CD4-positive, CD25-positive, alpha-beta regulatory T cell (primary cell): ENCODE measurements at places on chromosomes 6 and 20. TPM values are rescaled to one million over a fixed set of nuclear protein-coding genes. Genes with fewer than 3 reads are reported as not detected.

Gene ATF6B
- total RNA-seq, result 117 TPM

Gene SLC2A10
- not detected for total RNA-seq

Gene GTF3C6
- 39.9 TPM for total RNA-seq

Gene EYS
- not detected for total RNA-seq

Gene TPBG
- total RNA-seq, result not detected

Gene TFB1M
- 17.7 TPM for total RNA-seq

Gene ULBP3
- 1.3 TPM for total RNA-seq

Gene ENPP3
- 0.32 TPM for total RNA-seq

Gene MPIG6B
- total RNA-seq, result 10.8 TPM

DNA sequence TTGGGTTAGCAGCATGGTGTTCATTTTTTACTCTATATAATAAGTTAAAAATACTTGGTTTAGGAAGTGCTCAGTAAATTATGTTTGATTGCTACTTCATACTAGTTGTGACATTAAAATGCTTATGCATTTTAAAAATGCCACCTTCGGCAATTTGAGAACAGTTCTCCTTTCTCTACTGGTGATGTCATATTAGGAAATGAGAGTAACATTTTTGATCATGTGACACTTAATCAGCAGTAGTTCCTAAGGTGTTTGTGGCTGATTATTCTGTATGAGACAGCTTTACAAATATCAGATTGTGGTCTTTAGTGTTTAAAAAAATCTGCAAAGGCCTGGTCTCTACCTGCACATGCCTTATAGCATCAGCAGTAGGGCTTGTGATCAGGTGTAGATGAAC lies 4.4 kb downstream of the GZF1 start:
- DNase-seq, result peak; percentile 47

DNA sequence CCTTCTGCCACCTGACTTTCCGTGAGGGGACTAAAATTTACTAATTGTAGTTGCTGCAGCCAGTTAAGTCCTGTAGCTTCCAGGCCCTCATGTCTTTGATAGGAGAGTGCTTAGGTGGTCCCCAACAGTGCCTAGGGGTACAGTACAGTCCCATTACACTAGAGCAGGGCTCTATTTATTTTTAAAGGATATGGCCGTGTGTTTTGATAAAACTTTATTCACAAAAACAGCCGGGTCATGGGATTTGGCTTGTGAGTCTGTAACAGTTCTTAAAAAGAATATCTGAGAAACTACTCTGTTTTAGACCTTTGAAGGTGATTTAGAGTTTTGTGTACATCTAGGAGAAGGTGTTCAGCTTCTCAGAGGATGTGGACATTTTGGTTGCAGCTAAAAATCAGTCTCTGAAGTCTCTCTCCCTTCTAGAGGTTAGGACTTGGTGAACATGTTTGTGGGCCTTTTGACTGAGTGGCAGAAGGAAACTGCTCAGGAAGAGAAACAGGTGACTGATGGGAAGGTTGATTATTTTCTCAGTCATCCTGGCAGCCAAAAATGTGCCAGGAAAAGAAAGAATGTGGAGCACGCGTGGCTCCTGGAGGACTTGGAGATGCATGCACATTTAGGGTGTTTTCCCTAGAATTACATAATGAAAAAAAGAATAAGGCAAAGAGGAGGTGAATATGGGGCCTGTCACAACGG lies 57.4 kb downstream of the VAPB start:
- no peak for DNase-seq

GRCh38 chr20:50717974-50718761 lies 13.2 kb upstream of the PARD6B start:
- DNase-seq, result no peak

DNA sequence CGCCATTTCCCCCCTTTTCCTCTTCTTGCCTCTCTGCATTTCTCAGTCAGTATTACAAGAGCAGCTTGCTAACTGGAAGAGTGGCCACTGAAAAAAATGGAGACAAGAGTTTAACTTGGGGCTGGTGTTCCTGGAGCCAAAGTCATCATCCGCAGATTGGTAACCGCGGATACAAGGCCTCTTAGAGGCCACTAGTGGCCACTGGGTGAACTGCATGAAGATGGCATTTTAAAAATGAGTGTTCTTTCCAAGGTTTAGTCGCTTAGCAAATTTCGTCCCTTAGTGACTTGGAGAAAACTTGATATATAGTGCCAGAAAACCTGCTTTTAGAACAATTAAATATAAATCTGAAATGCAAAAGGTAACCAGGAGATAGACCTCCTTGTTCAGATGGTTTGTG lies 4.8 kb downstream of the F13A1 start:
- DNase-seq, result peak; percentile 37

DNA sequence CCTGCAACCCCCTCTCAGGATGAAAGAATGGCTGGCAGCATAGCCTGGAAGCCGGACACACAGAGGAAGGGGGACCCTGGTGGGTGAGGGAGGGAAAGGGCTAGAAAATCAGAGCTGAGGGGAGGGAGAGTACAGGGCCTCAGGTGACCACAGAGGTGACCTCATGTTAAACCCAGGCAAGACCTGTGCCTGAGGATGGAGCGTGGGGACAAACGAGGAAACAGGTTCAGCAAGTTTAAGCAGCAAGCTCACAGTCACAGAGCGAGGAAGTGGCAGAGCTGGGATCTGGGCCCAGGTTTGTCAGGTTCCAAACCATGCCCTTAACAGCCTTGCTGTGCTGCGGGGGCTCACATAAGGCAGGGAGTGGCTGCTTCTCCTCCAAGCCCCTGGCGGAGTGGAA lies 4.0 kb upstream of the BPI start:
- no peak for DNase-seq

GRCh38 chr6:110595112-110595511 lies 118.7 kb upstream of the SLC22A16 start:
- no peak for DNase-seq

- DNase-seq, result no peak
Observed at GRCh38 chr6:166575205-166575604, 11.3 kb downstream of the RAMACL start.

DNA sequence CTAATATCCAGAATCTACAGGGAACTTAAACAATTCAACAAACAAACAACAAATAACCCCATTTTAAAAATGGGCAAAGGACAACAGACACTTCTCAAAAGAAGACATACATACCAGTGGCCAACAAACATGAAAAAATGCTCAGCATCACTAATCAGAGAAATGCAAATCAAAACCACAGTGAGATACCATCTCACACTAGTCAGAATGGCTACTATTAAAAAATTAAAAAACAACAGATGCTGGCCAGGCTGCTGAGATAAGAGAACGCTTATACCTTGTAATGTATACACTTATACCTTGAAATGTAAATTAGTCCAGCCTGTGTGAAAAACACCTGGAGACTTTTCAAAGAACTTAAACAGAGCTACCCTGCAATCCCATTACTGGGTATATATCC lies 166.8 kb downstream of the IBTK start:
- DNase-seq, result no peak

GRCh38 chr6:12189661-12190060 lies 100.5 kb upstream of the EDN1 start:
- DNase-seq, result no peak

GRCh38 chr20:20184706-20185105 lies 132.4 kb downstream of the CFAP61 start:
- no peak for DNase-seq

DNA sequence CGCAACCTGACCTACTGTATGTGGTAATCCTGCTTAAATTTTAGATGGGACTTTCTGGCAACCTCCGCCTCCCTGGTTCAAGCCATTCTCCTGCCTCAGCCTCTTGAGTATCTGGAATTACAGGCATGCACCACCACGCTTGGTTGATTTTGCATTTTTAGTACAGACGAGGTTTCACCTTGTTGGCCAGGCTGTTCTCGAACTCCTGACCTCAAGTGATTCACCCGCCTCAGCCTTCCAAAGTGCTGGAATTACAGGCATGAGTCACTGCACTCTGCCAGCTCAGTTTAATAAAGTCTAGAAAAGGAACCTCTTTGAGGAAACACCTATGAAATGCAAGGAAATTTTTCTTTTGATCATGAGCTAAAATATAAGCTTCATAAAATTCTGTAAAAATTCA lies 9.0 kb upstream of the PLCB4 start:
- no peak for DNase-seq

DNA sequence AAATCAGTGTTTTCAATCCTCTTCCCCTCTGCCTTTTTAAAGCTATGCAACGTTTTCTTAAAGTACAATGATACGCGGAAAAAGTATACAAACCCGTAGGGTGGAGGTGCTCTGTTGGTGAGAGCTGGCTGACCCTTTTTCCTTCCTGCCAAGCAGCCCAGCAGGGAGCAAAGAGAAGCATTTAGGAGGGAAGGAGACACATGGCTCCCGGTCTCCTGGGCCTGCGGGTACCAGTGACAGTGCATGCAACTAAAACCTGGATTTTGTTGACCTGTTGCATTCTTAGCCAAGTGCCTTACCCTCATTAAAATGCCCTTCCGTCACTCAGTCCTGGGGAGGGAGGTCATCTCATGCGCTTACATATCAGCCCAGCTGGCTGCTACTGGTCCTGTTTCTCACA lies 87.2 kb downstream of the SLX4IP start:
- no peak for DNase-seq

DNA sequence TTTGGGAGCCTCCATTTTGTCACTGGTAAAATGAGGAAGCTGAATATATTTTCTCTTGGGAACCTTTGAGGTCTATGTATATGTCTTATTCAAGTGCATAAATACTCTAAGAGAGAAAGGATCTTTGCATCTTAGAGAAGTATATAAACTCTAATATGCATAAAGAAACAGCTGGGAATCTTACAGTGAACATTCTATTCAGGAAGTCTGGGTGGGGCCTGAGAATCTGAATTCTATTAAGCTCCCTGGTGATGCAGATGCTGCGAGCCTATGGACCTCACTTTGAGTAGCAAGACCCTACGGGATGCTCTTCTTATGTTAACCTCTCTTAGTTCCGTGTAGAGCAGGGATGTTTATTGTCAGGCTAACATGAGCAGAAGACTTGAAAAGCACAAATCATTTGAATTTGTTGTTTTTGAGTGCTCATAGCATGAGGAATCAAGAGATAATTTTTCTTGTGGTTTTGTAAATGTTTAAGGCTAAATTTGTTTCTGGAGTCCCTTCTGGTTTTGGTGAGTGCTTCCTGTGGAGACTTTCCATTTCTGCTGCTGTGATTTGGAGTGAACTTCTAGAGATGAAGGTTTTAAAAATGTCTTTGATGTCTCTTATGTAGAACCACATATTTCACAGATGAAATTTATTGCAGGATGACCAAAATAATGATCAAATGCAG lies 281.2 kb upstream of the JAG1 start:
- DNase-seq, result no peak

DNA sequence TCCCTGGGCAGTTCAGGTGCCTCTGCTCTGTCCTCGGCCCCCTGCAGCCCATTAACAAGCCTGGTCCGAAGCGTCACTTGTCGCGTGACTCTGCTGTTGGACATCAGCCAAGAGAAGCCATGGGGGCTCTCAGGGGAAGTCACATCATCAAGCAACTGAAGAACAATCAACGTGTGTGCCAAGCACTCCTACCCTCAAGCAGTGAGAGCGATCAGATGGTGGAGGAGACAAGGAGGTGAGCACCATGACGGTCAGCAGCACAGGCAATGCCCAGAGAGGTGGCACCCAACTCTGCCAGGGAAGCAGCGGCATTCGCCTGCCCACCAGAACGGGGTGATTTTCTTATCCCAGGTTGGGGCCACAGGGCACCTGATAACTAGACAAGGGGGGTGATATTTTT lies 132.7 kb downstream of the AGPAT4 start:
- no peak for DNase-seq

GRCh38 chr6:35199866-35200265 lies 13.9 kb upstream of the SCUBE3 start:
- no peak for DNase-seq

DNA sequence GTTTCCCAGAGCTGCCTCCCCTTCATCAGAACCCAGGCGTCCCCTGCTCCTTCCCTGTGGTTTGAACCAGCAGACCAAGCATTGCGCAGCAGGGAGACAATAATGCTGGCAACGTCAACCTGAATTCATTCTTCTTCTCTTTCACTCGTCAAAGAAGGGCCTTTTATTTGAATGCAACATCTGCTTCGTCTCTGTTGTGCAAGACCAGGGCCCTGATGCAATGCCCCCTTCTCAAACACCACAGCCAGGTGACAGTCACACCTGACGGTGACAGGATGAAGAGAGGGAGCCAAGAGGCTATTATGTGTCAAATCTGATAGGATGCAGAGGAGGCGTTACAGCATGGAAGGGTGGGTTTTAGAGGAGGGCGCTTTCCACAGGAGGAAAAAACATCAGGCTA lies 8.0 kb downstream of the INSM1 start:
- DNase-seq, result no peak

GRCh38 chr20:59437601-59438031 lies 137.2 kb downstream of the EDN3 start:
- DNase-seq, result no peak

DNA sequence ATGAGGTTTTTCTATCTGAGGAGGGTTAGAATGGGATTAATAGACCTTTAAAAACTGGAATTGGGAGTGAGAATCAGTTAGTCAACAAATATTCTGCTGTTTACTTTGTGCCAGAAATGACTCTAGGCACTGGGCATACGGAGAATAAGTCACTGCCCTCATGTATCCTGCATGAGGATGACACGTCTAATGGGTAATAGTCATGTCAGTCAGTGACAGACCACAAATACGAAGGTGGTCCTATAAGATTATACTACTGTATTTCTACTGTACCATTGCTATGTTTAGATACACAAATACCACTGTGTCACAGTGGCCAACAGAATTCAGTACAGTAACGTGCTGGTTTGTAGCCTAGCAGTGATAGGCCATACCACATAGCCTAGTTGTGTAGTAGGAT lies 30.7 kb downstream of the ZFAND3 start:
- no peak for DNase-seq

- DNase-seq, result peak; percentile 85
Observed at GRCh38 chr6:106117579-106117978, 31.4 kb downstream of the PRDM1 start.

DNA sequence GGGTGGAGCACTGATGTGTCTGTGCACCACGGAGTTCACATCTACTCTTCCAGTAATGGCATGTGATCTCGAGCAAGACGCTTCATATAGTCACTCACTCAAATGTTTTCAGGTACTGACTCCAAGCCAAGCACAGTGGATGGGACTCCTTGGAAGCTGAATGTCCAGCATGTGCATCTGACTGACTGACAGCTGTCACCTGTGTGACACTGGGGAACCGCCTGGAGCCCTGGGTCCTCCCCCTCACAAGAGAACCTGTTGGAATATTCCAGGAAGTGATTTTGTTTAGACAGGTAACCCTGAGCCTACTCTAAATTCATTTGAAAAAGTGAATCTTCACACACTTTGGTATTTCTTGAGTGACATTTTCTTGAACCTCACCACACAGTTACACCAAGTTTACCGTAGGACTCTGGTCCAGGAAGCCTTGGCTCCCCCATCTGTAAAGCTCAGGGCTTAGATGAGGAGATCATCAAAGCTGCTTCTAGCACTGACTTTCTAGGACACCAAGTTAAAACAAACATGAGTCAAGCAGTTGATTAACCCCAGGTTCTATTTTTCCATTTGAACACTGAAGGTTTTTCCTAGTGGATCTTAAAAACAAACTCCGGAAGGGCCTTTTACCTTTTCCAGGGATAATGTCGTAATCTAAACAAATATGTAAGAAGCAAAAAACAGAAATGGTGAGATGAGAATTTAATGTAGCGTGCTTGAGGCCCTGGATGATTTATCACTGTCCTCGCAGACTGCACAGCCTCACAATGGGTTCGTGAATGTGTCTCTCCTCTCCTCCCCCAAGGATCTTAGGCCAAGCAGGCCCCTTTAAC lies 50.1 kb downstream of the EDN3 start:
- no peak for DNase-seq

- no peak for DNase-seq
Observed at GRCh38 chr6:81831274-81831673, 78.8 kb upstream of the TENT5A start.
